ENCODE measurements at places on chromosomes 12 and 14.

DNA sequence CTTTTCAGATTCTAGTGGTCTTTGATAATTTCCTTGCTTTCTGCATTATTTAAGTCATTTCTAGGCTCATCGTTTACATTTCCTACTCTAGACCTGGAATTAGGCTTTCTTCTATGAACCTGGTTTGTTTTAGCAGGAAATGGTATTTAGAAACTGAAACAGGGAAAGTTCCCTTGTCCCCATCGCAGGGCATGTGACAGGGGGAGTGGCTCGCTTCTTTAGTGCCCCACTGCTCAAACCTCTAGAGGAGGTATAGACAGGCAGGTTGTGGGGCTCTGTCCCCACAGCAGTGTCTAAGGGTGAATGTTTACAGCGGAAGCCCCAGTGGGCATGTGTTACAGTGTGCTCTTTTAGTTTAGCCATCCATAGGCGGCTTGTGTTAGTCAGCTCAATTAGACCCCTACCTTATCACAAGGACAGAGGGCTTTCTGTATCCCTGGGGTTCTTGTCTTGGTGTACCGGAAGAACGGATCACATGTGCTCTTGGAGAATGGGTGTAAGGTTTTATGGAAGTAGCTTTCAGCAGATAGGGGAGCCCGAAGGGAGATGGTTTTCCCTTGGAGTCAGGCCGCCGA is 25.0 kb downstream of the IFT81 start:
- DNase-seq = no peak

GRCh38 chr12:22670762-22671161 is 45.8 kb downstream of the ETNK1 start:
- no peak for DNase-seq

- no peak for DNase-seq
These were observed 34.9 kb upstream of the JDP2 start for GRCh38 chr14:75392686-75393641.

DNA sequence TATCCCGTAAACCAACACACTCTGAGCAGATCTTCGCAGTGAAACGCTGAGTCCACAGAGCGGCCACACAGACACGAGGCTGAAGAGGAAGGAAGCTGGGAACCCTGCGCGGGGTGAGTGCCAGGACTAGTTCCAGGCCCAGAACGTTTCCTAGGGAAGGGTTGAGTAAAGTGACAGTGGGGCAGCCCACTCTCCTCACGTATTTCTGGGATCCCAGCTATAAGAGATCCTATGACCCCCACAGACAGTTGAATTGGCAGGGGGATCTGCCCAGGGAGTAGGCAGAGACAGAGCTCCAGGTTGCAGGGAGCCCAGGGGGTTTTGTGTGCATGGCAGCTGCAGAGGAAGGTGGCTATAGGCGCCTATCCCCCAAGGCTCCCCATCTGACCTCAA is 51.1 kb downstream of the GTF2A1 start:
- no peak for DNase-seq

- no peak for DNase-seq
These were observed 11.2 kb downstream of the RHOF start for GRCh38 chr12:121781998-121782979.

DNA sequence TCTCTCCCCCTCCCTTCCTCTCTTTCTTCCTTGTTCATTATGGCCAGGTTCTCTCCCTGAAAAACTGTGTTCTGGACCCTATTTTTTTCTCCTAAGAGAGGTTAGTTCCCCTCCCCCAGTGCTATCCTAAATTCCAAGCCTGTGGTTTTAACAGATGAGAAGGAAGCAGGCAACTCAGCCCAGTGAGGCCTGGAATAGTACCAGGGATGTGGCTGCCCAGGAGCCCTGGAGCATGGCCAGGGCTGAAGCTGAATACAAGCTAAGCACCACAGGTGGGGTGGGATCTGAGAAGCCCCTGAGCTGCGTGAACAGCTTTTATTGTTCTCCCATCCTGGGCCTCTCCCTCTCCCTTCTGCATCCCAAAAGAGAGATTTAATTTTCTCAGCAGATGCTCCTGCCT is 1581.3 kb upstream of the TMEM132C start:
- DNase-seq = no peak

DNA sequence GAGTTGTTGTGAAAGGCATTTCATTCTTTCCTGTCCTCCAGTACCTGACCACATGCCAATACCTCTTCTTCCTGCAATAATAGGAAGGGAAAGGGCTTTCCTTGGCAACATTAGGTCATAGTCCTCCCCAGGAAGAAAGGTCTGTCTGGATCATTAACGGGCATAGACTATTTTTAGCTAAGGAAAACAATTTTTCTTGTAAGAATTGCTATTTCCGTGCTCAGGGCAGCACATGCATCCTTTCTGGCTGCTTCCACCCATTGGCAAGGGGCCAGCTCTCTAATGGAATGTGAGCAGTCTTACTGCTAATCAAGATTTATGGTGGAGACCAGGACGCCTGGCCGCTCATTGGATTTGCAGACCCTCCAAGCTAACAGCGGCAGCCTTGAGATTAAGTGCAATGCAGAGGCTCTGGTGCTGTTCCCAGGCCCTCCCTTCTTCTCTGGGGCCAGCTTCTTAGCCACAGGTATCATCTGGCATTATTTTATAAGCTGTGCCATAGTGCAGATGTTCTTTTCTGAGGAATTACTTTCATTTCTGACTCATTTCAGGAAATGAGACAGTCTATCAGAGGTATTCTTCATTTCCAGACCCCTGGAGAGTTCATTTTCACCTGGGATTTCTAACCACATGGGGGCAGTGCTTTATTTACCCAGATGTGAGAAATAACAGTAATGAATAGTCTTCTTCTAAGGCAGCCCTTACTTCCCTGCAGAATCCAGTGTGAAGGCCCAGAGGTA is 52.9 kb downstream of the ANO6 start:
- no peak for DNase-seq

DNA sequence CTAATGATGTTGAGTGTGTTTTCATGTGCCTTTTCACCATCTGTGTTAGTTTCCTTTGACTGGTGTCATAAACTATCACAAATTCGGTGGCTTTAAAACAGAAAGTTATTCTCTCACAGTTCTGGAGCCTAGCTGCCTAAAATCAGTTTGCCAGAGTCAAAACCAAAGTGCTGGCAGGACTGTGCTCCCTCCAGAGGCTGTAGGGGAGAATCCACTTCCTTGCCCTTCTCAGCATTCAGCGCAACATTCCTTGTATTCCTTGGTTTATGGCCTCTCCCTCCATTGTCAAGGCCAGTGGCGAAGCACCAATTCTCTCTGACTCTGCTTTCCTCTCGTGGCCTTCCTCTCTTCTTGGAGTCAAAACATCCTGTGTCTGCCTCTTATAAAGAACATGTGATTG is 174.2 kb upstream of the PDE3A start:
- DNase-seq = no peak

DNA sequence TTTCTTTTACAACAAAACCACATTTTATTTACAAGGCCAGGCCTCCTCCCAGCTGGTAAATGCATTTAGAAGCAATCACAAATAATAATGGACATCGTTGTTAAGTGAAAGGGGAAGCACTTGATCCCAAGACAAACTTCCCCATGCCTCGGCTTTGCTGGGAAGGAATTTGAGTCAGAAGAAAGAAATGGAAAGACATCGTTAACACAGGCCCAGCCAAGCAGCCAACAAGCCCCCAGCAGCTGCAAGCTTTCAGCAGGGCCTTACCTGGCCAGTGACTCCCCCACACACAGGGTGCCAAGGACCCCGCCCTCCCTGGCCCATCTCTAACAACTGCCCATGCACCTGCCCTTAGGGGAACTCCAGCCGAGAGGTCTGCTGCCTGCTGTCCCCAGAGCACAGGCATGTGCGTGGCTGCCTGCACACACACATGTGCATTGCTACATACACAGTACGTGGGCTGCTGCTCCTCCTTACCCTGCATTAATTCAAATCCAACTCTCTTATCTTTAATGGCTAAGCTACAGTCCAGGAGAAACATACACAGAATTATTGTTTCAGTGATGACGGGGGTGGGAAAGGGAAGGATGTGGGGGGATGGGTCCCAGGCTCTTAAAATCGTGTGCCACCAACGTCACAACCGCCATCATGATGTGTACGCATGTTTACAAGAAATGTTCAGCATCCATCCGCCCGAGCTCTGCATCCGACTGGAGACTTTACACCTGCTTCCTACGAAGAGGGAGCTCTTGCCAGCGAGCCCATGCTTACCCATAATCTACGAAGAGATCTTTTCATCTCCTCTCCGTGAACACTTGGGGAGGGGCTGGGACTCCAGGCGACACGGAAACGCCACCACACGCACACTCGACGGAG is 9.8 kb downstream of the BCL11B start:
- no peak for DNase-seq

DNA sequence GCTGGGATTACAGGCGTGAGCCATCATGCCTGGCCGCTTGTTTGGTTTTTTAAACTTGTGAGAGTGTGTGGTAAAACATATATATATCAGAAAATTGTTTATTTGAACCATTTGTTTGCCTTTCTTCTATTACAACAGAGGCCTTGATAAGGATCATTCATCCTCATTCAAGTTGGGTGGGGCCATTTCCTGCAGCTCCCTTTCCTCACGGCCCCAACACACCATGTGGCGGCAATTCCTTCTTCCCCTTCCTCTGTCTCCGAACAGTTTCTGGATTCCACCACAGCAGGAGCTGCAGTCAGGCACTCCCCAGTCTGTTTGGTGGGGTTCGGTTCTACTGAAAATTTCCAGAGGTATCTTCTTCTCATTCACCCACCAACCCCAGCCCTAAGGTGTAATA is 42.0 kb upstream of the RASSF3 start:
- no peak for DNase-seq

DNA sequence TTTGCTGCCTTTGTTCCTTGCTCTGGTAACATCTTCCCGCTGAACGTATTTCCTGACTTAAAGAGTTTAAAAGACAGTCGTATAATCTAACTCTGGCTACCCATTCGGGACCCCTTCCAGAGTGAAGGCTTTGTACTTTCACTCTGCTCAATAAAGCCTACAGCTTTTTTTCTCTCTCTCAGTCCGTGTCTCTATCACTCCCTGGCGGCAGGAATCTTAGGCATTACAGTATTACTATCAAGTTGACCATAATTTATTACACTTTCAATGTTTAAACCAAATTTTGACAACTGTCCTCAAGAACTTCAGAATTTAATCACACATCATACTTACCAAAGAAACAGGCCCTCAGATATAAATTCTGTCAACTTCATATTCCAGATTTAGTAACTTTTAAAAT is 967.9 kb downstream of the FSCB start:
- DNase-seq = no peak

DNA sequence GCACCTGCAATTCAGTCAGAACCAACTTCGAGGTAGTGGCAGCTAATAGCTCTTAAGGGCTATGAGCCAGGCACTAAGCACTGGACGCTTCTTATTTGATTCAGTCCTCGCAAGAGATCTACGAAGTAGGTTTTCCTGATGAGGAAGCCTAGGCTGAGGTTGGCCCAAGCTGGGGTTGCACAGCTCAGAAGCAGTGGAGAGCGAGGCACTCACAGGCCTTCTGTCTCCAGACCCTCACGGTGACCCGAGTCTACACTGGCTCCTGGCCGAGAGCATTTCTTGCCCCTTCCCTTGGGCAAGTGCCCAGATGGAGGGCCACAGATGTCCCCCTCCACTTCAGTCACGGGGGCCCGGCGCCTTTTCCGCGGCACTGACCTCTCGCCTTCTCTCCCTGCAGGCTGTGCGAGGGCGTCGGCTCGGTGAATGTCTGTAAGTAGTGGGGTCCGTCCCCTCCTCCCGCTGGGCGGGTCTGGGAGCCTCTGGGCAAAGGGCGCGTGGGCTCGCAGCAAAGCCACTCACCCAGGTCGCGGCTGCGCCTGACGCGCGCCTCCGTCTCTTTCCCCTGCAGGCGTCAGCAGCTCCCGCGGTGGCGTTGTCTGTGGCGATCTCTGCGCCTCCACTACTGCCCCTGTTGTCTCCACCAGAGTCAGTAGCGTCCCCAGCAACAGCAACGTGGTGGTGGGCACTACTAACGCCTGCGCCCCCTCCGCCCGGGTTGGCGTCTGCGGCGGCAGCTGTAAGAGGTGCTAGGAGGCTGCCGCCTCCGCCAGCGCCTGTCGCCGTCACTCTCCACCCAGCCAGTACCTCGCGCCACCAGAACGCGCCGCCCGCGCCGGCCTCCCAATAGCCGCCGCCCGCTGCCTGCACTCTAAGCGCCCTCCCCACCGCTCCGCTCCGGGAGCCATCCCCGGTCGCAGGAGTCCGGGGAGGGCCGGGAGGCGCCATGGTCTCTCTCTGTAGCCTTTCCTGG is 13.1 kb downstream of the KRT83 start:
- peak; percentile 65 for DNase-seq

DNA sequence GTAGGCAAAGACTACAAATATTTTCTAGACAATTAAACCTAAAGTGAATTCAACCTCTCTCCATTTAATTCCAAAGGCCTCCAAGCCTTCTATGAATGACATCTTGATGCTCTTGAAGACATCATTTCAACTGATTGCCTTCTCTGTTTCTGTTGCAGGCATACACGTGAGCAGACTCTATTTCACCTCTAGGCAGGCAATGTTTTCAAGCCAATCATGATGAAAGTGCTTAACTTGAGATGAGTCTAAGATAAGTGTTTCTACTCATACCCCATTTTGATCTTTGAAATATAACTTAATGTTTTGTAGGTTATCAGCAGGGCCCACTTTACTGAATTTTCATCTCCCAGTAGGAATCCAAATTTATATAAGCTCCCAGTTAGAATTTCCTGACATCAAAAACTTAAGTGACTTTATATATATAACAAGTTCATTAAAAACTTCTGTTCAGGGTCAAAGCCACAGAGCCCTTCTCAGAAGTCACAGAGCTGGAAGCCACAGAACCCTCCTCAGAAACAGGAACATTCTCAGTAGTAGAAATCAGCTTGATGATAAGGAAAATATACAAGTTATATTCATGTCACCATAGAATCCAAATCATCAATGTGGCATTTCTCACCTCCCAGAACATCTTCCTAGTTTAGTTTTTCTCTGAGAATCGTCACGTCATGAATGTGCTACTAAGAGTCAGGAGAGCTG is 108.5 kb downstream of the PHLDA1 start:
- no peak for DNase-seq

- no peak for DNase-seq
These were observed 547 bp downstream of the CNTN1 start for GRCh38 chr12:40692765-40693206.

DNA sequence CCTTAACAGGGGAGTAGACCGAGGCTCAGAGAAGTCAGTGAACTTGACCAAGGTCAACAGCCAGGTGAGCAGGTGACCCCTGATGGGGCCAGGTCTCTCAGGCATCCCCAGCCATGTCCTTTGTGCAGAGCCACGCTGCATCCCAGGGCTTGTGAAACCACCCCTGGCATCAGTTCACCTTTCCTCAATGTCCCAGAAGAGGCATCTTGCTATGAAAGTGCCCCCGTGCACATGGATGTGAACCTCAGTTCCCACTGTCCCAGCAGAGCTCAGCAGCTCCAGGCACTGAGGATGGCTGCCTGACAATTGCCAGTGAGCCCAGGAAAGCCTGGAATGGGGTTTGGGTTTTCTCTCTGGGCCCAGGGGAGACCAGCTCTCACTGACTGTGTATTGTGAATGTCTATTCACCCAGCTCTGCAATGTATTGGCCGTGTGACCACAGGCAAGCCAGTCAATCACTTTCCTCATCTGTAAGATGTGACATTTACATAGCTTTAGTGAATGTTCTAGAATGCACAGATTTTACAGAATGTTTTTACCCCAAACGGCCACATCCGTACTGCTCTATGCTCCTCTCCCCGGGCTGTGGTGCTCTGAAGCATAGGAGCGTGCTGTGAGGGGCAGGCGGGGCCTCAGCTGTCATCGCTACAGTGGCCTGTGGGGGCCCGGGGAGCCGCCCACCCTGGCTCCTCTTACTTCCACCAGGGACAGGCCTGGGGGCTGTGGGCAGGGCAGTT is 4.9 kb downstream of the CACNA2D4 start:
- no peak for DNase-seq

Measured in GM12891 (cell line).